ENCODE measurements at places on chromosomes 3 and 15.

GRCh38 chr3:12662593-12663400 is 1.1 kb downstream of the RAF1 start:
- DNase-seq: peak; percentile 59

DNA sequence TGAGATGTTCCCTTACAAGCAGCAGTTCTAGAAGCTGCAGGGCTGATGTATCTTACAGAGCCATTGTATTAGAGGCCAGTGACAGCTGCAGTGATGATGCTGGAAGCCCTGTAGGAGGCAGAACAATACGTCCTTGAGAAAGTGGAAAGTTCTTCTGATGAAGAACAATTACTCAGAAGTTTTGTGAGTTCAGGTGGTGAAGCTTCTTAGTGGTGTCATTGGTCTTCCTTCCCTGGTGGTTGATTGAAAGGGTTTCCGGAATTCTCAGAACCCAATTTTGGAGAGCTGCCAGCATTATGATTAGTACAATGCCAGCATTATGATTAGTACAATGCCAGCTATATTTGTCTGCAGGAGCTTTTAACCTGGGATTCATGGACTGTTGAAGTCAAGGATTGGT is 356.4 kb downstream of the MFSD1 start:
- DNase-seq: no peak

GRCh38 chr3:85164436-85164835 is 205.6 kb downstream of the CADM2 start:
- no peak for DNase-seq

DNA sequence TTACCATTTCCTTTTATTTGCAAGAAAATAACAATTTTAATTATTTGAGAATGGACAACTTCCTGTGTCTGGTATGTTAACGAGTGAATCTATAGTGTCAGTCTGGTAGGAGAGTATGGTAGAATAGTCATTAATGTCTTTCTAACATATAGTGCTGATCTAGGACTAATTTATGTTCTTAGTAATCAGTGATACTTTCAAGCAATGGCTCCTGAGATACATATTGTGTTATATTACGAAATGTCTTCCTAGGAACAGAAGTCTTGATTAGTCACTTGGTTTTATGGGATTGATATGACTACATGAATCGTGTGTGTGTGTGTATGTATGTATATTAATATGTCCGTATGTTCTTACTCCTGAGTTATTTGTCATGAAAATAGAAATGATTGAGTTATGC is 66.6 kb upstream of the PAQR5 start:
- DNase-seq: peak; percentile 31

DNA sequence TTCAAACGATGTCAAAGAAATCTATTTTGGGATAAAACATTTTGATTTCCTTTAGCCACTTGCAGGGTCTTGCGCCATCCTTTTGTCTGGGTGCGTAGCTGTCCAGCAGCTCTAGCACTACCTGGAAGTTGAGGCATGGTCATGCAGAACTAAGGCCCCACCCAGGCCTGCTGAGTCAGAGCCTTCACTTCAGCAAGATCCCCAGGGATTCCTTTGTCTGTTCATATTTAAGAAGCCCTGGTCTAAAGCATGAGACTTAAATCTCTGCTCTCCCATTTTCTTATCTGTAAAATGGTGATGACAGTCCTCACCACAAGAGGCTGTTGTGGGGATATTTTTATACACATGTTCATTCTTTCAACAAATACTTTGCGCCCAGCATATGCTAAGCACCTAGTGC is 99.0 kb upstream of the CTDSPL start:
- no peak for DNase-seq

- peak; percentile 77 for DNase-seq
Measured at GRCh38 chr3:107985496-107985895, 105.3 kb downstream of the CD47 start.

GRCh38 chr15:90883976-90884718 is at the start of gene FES:
Gene FES (plus strand): TSS chr15:90884504. CDS start chr15:90885046, 542 bp downstream.
- DNase-seq: peak; percentile 34

DNA sequence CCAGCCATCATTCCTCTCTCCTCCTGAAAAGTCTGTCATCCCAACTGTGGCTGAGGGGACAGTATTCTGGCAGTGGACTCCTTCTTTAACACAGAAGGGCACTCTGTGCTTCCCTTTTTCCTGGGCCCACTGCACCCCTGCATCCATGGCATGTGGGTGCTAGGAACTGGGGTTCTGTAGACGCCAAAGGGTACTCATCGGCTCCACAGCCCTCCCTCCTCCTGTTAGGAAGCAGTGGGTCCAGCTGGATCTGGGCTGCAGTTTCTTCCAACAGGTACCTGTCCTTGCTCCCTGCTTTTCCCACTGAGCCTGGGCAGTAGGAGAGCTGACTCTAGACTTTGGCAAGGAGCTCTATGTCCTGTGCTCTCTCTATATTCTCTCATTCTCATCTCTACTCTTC is 6.4 kb upstream of the MANF start:
- DNase-seq: no peak

DNA sequence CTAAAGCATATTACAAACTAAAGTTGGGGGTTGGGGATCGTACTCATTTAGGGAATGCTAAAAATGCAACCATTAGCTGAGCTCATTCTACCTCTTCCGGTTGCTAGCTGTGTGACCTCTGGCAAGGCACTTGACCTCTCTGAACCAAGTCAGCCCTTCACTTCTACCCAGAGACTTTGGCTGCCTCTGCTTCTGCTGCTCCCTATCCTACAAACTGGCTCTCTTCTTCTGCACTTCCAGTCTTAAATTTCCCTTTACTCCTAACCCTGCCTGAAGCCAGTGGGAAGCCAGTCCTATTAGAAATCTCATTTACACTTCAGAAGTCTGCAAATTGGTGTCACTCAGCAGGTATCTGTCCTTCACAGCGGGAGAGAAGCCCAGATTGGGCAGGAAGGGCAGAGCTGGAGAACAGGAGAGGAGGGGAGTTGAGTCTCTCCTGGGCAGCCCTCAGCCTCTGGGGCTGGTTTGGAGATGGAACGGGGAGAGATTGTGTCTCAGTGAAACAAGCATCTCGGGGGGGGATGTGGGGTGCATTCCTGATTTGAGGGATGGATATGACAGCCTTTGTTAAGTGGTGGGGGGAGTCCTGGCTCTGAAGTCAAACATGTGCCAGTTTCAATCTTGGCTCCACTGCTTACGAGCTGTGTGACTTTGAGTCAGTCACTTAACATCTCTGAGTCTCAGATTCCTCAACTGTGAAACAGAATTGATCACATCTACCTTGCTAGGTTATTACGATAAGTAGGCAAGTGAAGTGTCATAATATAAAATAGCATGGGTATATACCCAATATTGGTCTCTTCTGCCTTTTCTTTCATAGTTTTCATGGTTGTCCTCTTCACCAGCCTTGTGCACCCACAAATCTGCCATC is 7.8 kb upstream of the AEN start:
- DNase-seq: no peak

GRCh38 chr3:179771797-179772196 is 119.0 kb downstream of the USP13 start:
- DNase-seq: no peak

GRCh38 chr3:9770276-9770812 is 597 bp upstream of the CAMK1 start:
- no peak for DNase-seq

- DNase-seq: no peak
Measured at GRCh38 chr3:17945799-17946399, 203.5 kb upstream of the TBC1D5 start.

DNA sequence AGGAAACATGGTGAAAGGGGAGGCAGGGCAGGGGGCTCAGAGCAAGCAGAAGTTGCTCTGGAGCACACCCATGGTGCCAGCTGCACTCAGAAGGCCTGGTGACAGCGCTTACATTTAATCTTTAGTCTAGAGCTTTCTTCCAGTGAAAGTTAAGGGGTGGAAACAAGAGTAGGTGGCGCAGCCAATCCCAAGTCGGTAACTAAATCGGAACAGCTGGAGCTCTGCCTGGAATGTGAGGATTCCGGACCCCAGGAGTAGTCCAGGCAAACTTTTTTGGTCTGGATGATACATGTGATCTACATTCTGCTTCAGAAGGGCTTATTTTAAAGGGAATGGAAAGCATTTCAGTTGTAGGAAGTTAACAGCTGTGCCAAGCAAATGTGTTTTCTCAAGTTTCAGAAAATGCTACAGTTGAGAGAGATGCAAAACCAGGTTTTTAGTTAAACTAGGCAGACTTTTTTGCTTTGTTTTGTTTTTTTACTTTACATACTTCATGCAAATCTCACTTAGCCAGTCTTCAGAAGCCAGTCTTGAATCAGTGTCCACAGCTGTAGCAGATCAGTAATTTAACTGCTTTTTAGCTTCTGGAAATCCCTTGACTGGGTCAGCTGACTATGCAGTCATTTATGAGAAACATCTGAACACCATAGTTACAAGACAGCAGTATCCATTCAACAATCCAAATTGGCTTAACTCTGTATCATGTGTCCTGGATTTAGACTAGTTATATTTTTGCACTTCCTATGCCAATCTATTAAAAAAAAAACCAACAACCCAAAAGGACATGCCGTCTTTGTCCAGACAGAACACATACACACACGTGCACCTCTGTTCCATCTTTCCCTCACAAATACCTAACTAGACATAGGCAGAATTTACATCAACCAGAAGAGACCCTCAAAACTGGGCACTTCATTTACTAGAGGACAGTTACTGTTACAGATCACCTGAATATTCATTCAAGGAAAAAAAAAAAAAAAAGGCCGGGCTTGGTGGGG is 33.2 kb downstream of the ZNF106 start:
- DNase-seq: no peak

GRCh38 chr15:83919978-83920510 is 266.1 kb downstream of the ADAMTSL3 start:
- no peak for DNase-seq

GRCh38 chr3:194485881-194486539 is 792 bp downstream of the ATP13A3 start:
- peak; percentile 51 for DNase-seq

- DNase-seq: no peak
Measured at GRCh38 chr3:101940521-101941317, 91.4 kb downstream of the NFKBIZ start.

- DNase-seq: no peak
Measured at GRCh38 chr3:178275311-178275710, 260.9 kb upstream of the KCNMB2 start.

- no peak for DNase-seq
Measured at GRCh38 chr3:62361824-62362223, 11.5 kb downstream of the FEZF2 start.

GRCh38 chr3:13787533-13788132 is 92.2 kb downstream of the WNT7A start:
- no peak for DNase-seq

GRCh38 chr15:42744195-42744594 is 7.3 kb upstream of the CDAN1 start:
- DNase-seq: no peak

DNA sequence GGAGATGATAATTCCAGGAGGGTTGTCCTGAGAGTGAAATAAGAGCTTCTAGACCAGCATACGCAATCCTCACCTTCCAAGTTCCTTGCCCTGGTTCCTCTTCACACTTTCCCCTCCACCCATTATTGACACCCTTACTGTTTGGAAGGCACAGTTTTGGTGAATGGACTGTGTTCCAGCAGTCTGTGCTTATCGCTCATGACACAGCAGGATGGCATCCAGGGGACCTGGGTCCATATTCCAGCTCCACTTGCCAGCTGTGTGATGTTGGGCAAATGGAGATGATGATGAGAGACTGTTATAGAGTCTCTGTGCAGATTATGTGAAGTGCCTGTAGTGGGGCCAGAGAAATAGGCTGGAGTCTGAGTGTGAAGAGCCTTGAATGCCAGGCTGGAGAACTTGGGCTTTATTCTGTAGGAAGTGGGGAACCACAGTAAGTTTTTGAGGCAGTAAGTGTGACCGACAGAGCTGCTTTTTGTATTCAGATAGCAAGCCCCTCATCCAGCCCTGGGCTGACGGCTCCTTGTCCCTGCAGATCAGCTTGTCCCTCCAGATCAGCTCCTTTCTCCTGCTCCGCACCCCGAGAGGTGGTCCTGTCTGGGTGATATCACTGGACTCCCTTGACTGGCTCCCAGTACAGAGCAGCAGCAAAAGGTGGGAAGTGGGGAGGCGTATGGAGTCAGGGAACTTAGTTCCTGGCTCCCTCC is 8.1 kb downstream of the KBTBD13 start:
- DNase-seq: no peak

GRCh38 chr3:87420171-87420570 is 143.8 kb upstream of the POU1F1 start:
- no peak for DNase-seq

DNA sequence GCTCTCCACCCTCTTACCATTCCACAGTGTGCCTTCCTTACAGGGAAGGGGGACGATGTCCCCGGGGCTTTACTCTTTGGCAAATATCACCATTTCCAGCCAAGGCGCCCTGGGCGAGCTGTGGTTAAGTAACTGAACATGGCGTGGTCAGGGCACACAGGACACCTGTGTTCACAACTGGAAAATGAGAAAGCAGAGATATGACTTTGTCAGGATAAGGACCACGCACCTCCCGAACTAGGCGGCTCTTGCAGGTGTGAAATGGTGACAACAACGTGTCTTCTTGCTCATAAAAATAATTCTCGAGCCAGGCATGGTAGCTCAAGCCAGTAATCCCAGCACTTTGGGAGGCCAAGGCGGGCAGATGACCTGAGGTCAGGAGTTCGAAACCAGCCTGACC is 154.8 kb downstream of the LRRC28 start:
- no peak for DNase-seq

GRCh38 chr3:36219398-36219797 is 160.9 kb upstream of the STAC start:
- no peak for DNase-seq

DNA sequence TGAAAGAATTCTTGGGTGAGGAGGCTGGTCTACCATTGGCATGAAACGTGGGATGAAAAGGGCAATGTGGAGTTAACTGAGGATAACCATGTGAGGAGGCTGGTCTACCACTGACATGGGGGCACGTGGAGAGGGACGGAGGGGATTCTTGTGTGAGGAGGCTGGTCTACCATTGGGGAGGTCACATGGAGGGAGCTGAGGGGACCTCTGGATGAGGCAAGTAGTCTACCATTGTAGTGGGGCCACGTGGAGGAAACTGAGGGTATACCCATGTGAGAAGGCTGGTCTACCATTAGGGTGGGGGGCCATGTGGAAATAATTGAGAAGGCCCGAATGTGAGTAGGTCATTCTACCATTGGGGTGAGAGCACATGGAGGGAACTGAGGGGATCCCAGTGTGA is 154.1 kb downstream of the FBLN2 start:
- DNase-seq: no peak

GRCh38 chr15:82933576-82933975 is 18.9 kb downstream of the HOMER2 start:
- no peak for DNase-seq
